Inflammatory macrophage treated with lipopolysaccharide for 1 hour (primary cell): ENCODE measurements at places on chromosomes 3 and 15.

DNA sequence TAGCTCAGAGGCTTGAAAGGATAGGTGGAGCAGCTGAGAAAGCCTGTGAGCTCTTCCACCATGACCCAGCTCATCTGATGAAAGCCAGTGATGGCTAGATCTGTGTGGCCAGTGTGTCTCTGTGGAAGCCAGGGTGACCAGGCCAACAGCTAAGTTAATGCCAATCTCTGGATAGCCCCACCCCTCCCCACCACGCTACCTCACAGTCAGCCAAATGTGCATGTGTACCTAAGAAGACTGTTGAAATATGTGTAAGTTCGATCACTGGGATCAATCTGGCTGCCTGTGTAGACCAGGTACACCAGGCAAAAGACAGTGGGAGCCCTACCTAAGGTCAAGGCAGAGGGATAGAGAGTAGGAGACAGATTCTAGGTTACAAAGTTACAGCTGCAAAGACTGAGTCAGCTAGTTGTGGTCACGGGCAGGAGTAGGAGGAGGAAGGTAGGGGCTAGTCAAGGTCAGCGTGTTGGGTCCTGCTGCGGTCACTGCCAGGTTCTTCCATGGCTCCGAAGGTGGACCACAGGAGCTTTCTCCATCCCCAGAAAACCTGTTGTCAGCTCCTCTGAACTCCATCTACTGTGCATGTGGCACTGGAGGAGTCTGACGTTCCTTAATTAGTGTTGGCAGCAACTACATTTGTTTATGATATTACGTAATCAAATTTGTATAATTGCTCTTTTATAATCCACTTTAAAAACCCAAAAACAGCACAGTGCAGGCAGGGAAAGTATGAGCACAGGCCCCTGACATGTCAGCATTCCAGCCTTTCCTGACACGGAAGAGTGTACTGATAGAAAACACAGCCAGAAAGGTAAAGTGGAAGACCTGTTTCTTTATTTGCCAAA is 318.0 kb downstream of the CLSTN2 start:
- DNase-seq, result no peak

DNA sequence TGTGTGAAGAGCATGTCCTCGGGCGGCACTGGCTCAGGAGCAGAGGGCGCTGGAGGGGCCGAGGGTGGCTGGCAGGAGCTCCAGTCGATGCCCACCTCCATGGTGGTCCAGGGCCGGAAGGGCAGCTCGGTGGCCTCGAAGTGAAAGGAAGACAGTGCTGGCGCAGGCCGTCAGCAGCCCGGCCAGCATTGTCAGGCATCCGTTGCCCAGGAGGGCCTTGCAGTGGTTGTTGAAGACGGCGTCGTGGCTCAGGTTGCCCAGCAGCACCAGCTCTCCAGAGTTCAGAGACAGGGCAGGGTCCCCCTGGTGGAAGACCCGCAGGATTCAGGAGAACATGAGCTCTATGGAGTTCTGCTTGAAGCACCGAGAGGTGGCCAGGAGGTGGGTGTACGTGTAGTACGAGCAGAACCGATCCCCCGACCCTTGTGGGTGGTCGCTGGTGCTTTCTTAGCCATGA is 16.5 kb upstream of the SIAH2 start:
- no peak for DNase-seq

DNA sequence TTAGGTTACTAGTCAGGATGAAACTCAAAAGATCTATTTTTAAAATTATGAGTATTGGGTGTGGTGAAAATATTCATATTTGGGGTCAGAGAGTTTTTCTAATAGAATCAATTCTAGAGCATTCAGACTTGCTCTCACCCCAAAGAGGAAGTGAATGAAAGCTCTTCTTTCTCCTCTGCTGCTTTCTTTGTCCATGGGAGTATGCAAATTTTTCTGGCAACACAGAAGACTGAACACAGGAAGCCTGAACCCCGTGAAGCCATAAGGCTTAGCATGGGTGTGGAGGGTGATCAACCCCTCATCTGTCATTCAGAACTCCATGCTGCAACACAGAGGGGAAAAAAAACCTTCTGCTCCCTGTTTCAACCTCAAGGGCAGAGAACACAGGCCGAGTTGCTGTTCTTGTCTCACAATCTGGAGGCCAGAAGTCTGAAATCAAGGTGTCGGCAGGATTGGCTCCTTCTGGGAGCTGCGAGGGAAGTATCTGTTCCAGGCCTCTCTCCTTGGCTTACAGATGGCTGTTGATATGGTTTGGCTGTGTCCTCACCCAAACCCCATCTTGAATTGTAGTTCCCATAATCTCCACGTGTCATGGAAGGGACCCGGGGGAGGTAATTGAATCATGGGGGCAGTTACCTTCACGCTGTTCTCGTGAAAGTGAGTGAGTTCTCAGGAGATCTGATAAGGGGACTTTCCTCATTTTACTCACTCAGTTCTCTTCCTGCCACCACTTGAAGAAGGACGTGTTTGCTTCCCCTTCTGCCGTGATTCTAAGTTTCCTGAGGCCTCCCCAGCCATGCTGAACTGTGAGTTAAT is 33.7 kb upstream of the CD47 start:
- peak; percentile 85 for DNase-seq

GRCh38 chr3:170499562-170500156 is 81.0 kb downstream of the CLDN11 start:
- DNase-seq, result no peak

DNA sequence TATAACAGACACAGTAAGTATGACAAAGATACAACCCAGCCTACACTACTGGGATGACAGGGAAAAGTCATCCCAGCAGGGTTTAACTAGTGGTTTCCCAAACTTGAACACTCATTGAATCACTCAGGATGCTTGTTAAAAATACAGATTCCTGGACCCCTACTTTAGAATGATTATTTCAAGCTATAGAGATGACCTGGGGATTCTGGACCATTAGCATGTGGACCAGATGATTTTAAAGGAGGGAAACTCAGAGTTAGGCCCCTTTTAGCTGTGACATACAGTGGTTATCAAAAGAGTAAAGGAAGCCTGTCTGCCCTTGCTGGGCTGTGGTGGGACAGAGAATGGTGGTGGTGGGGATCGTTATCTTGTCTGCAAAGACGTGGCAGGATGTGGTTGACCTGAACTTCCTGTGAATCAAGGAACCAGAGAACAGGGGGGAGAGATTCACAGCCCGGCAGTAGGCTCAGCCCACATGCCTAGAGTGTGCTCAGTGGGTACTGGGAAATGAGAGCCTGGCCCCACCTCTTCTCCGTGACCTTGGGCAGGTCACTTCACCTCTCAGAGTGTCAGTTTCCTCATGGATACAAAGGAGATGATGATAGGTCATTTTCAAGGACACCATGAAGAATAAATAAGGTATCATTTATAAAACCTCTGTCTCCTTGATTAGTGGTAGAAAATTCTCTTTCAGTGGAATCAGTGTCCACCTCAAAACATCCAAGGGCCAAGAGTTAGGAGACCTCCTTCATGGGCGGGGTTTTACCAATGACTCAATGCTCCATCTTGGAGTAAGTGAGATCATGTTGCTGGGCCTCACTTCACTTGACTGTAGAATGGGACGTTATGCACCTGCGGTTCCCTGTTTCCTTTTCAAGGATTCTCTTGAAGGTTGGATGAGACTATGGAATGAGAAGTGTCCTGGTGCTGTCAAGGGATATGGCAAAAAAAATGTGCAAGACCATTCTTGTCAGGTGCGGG is 306.5 kb downstream of the RPLP1 start:
- DNase-seq, result no peak

DNA sequence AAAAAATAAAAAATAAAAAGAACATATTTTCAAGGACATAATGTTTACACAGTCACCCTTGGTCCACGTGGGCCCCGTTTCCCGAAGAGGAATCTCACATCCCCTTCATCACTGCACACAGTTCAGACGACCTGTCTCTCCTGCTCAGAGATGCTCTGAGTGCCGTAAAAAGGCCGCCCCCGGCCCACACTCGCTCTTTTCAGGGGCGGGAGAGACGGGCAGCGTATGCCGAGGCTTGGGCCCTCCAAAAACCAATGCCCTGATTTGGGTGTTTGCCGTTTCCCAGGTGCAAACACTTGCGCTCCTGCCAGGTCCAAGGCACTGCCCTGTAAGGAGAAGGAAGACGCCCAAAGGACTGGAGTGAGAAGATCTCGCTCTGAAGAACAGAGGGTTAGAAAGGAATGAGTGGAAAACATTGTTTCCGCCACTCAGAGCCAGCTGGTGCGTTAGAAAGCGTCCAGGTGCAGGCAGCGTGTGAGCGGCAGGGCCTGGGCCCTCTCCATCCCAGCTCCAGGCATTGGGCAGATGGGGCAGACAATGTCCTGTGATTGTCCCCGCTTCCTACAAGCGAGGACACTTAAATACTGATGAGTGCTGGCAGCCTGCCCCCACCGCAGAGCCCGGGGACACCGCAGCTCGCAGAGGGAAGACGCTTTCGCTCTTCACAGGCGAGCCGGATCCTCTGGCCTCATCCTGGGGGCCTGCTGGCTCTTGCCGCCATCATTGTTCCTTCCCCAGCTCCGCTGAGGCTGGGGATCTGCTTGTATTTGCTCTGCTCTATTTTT is 53.2 kb downstream of the NIPA2 start:
- no peak for DNase-seq

- no peak for DNase-seq
Measured at GRCh38 chr3:7166460-7166859, 305.5 kb downstream of the GRM7 start.

DNA sequence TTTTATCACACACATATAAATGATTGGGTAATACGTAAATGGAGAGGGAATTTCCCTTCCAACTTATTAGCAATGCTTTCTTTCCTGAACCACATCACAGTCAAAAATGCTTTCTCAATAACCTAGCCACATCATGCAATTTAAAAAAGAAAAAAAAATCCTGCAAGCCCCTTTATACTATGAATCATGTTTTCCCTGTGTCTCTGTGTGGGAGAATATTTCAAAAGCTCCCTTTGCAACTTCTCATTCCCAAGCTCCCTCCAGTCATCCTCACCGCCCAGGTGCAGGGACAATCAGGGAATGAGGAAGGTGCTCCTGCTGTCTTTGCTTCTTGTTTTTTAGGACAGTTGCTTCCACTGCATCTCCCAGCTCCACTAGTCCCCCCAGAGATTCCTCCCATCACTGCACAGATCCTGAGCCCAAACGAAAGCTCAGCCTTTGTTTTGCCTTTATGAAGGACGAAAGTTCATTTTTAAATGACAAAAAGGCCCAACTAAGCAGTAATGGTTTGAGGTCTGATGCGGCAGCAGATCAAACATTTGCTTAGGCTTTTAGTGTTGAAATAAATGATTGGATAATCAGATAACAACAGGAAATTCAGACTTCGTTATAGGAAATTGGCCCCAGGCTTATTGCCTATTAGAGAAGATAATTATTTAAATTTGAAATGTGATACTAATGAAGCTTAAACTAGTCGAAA is 47.8 kb upstream of the ADGRG7 start:
- peak; percentile 82 for DNase-seq

DNA sequence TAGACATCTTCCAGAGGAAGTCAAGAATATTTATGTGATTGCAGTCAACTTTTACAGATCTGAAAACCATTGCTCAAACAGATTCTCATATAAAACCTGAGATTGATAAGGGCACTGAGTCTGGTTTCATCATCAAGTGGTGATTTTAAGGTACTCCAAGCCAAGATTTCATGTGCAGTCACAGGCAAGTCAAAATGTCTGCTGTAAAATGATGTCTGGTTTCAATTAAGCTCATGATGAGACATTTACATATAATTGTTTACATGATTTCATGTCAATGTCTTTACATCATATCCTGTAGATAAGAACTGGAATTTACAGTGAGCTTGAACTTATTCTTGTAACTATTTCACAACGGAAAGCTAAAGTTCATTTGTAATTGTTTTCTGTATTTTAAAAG is 1215.5 kb downstream of the ROBO2 start:
- no peak for DNase-seq

GRCh38 chr3:4503050-4503449 is 9.9 kb downstream of the ITPR1 start:
- no peak for DNase-seq

- DNase-seq, result no peak
Measured at GRCh38 chr3:128113817-128114794, 9.5 kb downstream of the RUVBL1 start.

DNA sequence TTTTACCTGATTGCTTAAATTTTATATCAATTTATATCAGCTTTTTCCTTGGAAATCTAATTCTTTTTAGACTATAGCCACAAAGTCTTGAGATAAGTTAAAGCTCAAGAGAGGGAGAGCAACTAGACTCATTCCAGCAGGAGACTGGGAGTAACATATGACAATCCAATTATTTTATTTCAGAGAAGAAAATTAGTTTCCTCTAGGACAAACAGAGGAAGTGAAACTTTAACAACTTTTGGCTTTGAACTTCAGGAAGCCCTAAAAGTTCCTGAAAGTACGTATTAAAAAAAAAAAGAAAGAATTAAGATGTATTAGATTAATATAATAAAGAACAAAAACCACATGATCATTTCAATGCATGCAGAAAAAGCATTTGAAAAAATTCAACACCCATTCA is 13.9 kb upstream of the UBE2E2 start:
- DNase-seq, result no peak

- no peak for DNase-seq
Measured at GRCh38 chr15:101808201-101808600, 3.8 kb upstream of the OR4F15 start.

DNA sequence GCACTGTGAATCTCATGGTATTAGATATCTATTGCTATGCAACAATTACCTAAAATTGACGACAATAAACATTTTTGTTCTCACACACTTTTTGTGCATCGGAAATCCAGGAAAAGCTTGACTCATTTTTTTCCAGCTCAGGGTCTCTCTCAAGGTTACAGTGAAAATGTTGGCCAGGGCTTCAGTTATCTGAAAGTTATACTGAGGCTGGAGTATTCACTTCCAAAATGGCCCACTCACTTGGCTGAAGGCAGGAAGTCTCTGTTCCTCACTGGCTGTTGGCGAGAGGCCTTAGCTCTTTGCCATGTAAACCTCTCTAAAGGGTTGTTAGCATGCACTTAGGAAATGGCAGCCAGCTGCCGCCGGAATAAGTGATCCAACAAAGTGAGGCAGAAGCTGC is 41.4 kb downstream of the OSTN start:
- no peak for DNase-seq

GRCh38 chr15:97037080-97037479 is 706.6 kb downstream of the NR2F2 start:
- no peak for DNase-seq

DNA sequence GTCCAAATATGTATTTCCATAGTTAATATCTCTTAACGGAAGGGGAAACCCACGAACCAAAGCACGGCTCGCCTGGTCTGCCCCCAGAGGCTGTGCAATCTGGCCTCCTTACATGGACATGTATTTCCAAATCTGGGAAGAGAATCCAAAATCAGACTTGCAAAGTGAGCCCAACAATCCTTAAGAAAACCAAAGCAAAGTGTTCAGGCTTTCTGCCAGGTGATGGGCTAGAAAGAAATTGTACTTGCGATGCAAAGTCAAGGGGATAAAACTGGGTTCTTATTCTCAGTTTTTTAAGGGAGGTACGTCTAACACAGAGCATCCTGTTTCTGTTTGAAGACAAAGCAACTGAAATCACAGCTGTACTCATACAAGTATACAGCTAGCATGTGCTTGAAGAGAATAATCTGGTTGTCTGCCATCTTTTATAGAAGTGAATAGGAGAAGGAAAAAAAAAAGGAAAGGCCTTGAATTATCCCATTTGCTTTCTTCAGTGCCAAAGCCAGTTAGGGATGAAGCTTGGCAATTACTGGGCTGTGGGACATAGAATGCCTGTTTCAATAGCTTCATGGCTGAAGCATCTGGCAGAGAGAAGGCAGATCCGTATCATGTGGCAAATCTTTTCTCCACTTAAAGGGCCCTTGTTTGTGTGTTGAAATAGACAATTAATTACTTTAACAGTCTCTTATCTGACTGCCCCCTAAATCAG is 48.4 kb downstream of the LRIG1 start:
- no peak for DNase-seq
